ENCODE measurements at places on chromosomes 6 and 20. TPM values are rescaled to one million over a fixed set of nuclear protein-coding genes. Genes with fewer than 3 reads are reported as not detected.

WASF1 gene
- 0.41 TPM for total RNA-seq

NKX2-2 gene
- not detected for total RNA-seq

HEY2 gene
- total RNA-seq: 5.9 TPM

C6orf89 gene
- total RNA-seq: 42.2 TPM

ARFGAP1 gene
- 17.6 TPM for total RNA-seq

HLA-DQB2 gene
- total RNA-seq: 0.78 TPM

LY6G6C gene
- not detected for total RNA-seq

ZNF334 gene
- total RNA-seq: not detected

NKAIN4 gene
- total RNA-seq: not detected

ZNF341 gene
- total RNA-seq: 2.3 TPM

PNRC1 gene
- 260 TPM for total RNA-seq

HTR1E gene
- total RNA-seq: not detected

VGLL2 gene
- total RNA-seq: 4.9 TPM

ADAM33 gene
- 6.4 TPM for total RNA-seq

Measured in gastrocnemius medialis (tissue), 4 donors.